Omental fat pad (tissue), 4 donors: ENCODE measurements at places on chromosomes 13 and 19. TPM values are rescaled to one million over a fixed set of nuclear protein-coding genes. Genes with fewer than 3 reads are reported as not detected.

- DNase-seq, result no peak
These were observed 2.1 kb downstream of the CEBPA start for GRCh38 chr19:33300009-33300893.

DNA sequence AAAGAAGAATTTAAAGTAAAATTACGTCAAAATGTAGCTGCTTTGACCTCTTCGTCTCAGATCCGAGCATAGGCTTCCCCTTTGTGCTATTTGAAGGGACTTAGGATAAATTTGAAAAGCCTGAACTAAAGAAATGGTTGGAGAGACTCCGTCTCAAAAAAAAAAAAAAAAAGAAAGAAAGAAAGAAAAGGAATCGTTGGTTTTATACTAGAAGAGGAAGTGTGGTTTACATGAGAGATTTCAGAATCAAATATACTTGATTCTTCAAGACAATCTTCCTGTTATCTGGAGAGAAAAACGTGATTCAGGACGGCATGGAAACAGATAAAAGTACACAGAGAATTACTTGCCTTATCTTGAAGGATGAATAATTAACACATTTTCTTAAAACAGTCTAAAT is 474 bp upstream of the ZNF780B start:
- DNase-seq, result no peak

DNA sequence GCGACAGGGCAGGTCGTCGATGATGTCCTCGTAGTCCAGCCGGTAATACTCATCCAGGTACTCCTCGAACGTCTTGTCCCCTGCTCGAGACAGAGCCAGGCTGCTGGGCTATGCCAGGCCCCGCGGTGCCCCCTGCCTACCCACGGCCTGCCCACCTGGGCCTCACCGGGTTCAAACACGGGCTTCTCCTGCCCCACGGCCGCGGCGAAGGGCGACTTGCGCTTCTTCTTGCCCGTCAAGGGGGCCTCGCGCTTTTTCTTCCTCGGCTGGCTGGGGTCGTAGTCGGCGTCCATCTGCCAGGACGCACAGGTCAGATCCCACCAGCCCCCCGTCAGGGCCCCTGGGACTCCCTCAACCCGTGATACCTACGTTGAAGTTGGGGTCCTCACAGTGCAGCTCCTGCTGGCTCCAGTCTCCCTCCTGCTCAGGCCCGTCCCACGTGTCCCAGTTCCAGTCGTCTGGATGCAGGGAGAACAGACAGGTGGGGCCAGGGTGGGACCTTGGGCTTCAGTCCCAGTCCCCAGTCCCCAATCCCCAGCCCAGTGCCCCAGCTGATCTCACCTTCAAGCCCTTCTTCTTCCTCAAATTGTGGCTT is 8.1 kb downstream of the KRI1 start:
- no peak for DNase-seq

- DNase-seq, result no peak
These were observed 91.9 kb upstream of the TEX29 start for GRCh38 chr13:111228262-111229144.

- no peak for DNase-seq
These were observed 205.0 kb upstream of the RFC3 start for GRCh38 chr13:33612641-33613638.

GRCh38 chr19:9901642-9902041 is 34.7 kb downstream of the OLFM2 start:
- no peak for DNase-seq

- peak; percentile 95 for DNase-seq
These were observed at the start of gene ECSIT for GRCh38 chr19:11528551-11529341. Gene ECSIT, minus strand, starts transcription at chr19:11529134. Its CDS starts 9,964 bp downstream, at chr19:11519170.

ZIC5 gene
- not detected for total RNA-seq

LIG4 gene
- 8.0 TPM for total RNA-seq

DNA sequence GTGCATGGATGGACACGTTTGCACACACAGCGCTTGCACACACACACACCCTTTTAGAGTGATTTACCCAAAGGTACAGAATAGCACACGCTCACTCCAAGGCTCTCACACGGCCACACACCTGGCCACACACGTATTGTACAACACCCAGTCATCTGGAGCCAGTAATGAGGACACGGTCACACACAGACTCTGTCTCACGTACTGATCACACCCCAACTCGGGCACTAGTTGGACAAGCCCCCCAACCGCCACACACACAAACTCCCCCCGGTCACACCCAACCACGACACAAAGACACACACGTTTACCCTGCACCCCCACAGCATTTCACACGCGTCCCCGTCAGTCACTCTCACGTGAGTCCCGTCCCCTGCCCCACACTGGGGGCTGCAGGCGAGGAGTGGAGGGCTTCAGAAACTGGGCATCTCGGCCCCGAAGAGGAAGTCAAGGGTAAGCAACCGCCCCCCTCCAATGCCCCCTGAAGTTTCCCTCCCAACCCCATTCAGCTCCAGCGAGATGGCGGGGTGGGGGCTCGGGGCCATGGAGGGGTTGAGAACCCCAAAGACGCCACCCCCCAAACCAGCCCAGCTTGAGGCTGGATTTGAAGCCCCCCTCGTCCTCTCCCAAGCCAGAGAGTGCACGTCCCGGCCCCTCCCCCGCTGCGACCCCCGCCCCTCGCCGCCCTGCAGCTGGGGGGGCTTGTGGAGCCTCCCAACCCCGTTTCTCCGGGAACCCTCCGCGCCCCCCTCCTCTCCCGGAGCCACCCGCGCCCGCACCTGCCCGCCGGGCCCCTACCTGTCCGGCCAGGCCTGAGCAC is 599 bp downstream of the OLFM2 start:
- DNase-seq, result no peak

DNA sequence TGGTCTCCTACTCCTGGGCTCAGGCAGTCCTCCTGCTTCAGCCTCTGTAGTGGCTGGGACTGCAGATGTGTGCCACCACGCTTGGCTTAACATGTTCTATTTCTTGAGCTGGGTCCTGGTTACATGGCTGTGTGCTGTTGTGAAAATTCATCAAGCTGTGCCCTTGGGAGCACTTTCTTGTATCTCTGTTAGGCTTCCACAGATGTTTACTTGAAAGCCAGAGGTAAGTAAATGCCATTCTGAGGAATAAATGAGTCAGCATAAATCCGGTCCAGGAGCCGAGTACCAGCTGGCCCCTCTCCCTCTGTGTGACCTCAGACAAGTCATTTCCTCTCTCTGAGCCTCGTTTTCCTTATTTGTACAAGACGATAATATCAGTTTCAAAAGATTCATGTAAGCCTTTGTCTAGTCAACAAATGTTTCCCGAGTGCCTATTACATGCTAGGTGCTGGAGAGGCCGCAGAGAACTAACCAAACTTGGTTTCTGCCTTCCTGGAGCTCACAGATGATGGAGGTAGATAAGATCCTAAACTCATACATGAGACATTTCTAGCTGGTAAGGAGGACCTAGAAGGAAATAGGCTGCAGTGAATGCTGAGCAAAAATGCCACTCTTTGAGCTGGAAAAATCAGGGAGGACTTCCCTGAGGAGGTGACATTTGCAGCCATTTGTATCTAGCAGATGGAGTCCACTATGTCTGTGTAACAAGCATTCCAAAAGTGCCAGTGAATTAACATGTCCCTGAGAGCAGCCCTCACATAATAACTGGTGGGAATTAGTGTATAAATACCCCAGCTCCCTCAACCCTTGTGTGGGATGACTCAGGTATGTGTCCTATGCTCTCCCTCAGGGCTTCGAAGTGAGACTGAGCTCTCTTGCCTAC is 2.7 kb upstream of the RASAL3 start:
- no peak for DNase-seq

DNA sequence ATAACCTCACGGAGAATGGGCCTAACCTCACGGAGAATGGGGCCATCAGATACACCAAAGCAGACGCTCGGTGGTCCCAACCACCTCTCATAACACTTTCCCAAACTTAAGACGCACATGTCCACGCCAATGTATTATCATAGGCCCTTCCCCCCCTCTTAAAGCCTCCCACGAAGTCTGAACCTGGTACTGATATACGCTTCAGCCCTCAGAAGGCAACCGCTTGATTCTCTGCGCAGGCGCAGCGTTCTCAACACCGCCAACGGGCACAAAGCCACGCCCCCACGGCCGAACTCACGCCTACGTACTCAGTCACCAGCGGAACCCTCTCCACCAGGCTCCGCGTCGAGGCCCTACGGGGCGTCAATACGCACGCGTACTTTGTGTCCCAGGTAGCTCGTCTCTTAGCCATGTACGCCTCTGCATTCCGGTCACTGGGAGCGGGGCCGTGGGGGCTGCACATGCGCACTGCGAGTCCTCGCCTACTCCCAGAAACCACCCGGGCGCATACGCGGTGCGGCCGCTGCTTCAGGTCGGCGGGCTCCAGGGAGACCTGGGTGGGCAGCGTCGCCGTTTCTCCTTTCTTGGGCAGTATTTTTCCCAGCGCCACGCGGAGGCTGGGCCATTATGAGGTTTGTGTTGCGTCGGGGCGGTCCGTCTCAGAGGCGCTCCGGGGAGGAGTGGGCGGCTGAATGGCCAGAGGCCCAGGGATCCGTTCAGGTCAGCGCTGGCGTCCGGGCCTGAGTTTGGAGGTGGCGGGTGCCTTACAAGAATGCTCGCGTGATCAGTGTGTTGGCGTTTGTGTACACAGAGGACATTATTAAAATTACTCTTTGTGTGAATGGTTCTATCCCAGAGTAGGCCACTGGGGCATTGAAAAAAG is 25.3 kb downstream of the ZNF582 start:
- peak; percentile 82 for DNase-seq

- no peak for DNase-seq
These were observed 10.4 kb upstream of the LYPD5 start for GRCh38 chr19:43812688-43813087.

PTGIR gene
- 4.8 TPM for total RNA-seq

DNA sequence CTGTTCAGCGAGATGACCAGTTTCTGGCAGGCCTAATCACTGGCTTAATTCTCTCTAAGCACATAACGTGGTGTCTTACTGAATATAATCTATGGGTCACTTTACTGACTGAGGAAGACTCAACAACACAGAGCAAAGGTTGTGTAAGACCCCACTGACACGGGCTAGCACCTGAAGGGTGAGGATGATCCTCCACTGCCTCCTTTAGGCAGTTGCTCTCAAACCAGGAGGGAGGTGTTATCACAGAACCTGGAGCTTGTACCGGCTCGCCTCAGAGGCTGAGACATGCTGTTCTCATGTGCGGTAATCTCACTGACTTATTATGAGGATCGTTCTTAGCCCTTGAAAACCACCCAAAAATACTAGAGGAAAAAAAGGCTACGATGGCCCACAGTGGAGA is 28.3 kb downstream of the RCBTB2 start:
- DNase-seq, result no peak

RAB8A gene
- 32.5 TPM for total RNA-seq

DNA sequence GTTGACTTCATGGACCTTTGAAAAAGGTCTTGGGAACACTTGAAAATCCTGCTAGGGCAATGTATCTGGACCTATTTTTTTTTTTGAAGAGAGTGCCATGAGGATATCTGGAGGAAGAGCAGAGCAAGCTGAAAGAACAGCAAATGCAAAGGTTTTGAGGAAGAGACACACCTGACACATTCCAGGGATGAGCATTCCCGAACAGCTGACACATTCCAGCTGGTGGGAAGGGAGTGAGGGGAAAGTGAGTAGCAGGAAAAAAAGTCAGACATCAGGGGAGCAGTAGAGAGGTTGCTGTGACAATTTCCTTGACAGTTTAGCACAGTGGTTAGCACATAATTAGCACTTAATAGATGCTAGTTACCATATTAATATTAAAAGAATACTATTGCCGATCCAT is 14.7 kb downstream of the DGKH start:
- DNase-seq, result no peak

C19orf12 gene
- total RNA-seq, result 147 TPM

DNA sequence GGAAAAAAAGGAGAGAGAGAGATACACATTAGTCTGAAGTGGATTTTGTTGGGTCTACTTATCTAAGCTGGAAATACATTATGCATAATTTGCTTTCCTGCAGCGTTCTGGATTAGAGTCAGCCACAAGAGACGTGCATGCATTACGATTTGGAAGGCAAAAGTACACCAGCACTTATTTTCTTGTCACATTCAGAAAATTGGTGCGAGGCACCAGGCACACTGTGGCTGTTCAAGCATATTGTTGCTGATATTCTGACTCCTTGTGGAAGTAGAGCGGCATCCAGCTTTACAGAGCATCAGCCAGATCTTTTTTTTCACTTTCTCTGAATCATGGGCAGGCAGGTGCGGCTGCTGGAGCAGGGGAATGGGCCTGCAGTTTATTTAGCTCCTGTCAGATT is 905.6 kb upstream of the SPRY2 start:
- DNase-seq, result no peak
